ENCODE measurements at places on chromosomes 11 and 22.

DNA sequence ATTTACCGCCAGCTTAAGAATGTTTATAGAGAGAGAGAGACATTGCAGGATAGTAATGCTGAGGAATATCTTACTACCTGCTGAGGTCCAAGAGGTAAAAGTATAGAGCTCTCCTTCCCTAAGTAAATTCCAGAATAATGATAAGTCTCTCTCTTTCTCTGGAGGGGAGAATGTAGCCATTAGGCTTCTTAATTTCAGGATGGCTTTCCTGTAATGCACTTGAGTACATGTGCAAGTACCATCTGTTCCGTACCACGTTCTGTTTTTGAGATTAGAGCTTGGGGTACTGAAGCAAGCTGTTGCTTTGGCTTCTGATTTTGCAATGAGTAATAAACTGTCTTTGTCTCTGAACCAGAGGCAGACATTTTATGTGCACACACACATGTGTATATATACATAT, 1314.0 kb downstream of the JRKL start:
- DNase-seq: no peak

DNA sequence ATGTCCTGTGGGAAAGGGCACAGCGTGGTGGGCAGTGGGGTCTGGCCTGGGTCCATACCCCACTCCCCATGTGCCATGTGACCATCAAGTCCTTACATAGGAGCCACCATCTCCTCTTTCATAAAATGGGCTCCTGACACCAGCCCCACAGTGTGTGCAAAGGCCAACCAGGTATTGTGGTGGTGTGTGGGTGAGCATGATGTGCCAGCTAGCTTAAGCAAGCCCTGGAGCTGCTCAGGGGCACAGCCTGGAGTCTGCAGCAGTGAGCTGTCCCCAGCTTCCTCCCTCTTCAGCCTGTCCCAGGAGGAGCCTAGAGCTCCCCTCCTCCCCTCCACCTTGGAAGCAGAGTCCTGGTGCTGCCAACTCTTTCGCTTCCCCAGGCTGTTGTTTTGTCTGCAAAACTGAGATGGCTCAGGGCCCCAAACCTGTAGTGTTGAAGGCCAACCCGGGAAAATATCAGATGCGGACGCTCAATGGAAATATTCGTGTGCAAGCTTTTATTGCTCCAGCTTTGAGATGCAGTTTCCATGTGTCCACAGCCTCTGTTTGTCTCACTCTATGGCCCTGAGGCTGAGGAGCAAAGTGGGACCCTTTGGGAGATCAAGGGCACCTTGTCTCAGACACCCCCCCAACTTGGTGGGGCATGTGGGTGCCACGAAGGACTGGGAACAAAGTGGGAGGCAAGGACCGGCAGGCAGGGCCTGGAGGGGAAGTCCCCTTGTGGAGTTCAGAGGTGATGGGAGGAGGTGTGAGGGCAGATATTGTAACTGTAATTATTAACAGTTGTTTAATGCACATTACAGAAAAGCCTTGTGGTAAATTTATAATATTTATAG, 92.6 kb downstream of the CTTN start:
- DNase-seq: no peak

DNA sequence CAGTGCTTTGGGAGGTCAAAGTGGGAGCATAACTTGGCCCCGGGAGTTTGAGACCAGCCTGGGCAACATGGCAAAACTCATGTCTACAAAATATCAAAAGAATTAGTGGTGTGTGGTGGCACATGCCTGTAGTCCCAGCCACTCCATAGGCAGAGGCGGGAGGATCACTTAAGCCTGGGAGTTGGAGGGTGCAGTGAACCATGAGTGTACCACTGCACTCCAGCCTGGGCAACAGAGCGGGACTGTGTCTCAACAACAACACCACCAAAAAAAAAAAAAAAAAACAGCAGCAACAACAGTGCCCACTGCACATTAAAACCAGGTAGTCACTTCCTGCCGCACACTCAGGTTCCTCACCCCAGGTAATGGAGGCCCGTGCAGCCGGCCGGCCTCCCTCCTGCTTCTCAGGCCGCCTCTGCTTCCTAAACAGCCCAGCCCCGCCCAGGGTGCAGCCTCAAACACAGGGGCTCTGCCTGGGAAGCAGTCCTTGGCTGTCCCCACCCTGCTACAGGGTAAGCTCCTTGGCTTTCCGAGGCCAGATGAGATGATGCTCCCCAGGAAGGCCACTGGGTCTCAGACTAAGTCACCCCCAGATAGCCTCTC, 318.3 kb downstream of the SHANK2 start:
- DNase-seq: no peak

DNA sequence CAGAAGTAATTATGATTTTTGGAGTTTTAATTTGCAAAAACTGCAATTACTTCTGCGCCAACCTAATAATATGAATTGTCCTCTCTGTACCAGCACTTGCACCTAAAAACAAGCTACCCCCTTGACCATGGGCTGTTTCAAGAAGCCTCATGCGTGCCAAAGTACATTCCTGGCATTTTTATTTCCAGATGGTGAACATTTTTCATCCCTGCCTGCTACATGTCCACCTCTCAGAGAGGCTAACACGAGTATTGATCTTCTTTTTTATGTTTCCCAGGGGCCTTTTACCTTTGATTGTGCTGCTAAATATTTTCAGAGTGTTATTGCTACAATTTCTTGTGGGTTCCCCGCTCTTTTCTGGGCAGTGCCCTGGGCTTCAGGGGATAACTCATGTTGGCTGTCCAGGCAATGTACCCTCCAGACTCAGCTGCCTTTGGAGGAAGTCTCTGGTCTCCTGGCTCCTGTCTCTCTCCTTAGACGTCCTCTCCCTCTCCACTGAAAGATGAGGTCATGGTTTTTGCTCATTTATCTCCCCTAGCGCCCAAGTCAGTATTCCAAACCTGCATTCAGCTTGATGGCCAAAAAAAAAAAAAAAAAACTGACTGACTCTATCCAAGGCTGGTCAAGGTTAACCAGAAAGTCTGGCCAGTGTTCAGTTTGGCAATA, 86.2 kb upstream of the ASPHD2 start:
- DNase-seq: no peak

DNA sequence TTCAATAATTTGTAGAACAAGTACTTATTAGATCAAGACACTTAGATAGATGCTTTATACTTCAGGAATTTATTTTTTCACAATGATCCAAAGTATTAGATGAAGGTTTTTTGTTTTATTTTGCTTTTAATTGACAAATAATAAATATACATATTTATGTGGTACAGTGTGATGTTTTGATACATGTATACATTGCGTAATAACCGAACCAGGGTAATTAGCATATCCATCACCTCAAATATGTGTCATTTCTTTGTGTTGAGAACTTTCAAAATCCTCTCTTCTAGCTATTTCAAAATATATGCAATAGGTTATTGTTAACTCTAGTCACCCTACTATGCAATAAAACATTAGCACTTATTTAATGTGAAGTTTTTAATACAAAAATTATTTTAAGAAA, 21.4 kb downstream of the TRIM5 start:
- DNase-seq: no peak

- no peak for DNase-seq
Observed at GRCh38 chr11:74608431-74608830, 16.0 kb downstream of the POLD3 start.

DNA sequence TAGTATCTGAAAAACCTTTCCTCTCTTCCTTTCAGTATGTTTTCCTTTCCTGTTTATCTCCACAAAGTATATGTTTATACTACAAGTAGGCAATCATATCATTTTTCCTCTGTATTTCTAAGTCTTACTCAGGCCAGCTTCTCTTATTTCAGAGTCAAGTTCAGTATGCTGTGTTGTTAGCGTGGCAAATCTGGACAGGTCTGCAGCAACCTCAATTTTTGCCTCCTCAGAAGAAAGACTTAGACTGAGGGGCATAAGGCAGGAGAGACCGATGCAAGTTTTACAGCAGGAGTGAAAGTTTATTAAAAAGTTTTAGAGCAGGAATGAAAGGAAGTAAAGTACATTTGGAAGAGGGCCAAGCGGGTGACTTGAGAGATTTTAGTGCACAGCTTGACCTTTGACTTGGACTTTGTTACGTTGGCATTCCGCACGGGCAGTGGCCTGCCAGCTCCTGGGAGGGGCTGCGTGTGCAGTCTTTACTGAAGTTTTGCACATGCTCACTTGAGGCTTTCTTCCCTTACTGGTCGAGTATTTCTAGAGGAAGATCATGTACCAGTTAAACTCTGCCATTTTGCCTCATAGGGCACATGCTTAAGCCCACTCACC, 343.2 kb downstream of the NTM start:
- DNase-seq: no peak

- no peak for DNase-seq
Observed at GRCh38 chr11:17649261-17649660, 70.1 kb upstream of the MYOD1 start.

GRCh38 chr11:2653198-2653551, 46.6 kb downstream of the KCNQ1OT1 start:
- no peak for DNase-seq

GRCh38 chr11:21736404-21736803, 456.5 kb upstream of the ANO5 start:
- no peak for DNase-seq

DNA sequence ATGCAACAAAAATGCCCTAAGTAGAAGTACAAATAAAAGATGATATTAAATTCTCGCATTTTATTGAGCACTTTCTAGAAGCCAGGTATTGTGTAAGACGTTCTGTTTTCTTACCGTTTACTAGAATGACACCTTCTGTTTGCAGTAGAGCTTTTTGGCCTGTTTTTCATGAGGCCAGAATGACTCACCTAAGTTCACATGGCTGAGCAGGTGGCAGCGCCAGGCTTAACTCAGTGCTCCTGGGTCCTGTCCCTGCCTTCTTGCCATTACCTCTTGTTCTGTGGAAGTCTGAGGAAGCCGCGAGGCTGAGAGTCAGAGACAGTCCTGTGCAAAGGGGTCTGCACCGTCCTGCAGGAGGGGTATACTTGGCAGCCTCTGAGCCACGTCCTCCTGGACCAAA, 113.8 kb downstream of the ATXN10 start:
- no peak for DNase-seq

GRCh38 chr11:105942921-105943320, 79.1 kb downstream of the MSANTD4 start:
- no peak for DNase-seq

DNA sequence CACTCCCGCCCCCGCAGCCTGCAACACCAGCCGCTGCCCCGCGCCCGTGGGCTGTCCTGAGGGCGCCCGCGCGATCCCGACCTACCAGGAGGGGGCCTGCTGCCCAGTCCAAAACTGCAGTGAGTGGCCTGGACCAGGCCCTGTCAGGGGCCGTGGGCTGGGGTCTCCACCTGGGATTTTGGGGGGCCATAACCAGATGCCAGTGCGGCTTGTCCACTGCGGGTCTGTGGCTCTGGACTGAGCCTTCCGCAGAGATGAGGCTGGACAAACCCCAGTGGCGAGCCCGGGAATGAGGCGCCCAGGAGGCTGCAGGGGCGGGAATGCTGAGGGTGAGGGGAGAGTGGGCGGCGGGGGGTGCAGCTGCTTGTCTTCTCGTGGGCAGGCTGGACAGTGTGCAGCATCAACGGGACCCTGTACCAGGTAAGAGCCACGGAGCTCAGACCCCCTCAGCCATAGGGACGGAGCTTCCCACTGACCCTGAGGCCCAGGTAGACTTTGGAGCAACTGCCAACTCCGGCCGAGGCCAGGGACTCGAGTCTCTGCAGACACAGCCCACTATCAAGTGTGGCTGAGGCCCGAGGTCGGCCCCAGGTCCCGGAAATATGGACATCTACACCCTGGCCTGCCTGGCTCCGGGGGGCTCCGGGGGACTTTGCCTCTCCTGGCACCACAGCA, 24.8 kb upstream of the MUC5B start:
- DNase-seq: no peak

DNA sequence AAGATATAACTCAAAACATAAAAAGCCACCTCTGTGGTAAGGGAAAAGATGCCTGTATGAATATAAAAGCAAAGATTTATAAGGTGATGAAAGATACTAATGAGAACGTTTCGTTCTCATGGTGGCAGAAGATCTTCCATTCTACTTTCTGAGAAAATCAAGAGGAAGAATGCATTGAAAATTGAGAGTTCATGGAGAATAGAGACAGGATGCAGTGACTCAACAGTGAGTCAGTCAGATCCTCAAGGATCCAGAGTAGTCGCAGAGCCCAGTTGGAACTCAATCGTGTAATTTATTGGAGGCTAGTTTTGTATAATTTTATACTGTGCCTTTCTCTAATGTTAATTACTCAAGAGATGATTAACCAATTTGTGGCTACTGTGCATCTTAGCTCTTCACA, 73.3 kb downstream of the ENTHD1 start:
- DNase-seq: no peak

DNA sequence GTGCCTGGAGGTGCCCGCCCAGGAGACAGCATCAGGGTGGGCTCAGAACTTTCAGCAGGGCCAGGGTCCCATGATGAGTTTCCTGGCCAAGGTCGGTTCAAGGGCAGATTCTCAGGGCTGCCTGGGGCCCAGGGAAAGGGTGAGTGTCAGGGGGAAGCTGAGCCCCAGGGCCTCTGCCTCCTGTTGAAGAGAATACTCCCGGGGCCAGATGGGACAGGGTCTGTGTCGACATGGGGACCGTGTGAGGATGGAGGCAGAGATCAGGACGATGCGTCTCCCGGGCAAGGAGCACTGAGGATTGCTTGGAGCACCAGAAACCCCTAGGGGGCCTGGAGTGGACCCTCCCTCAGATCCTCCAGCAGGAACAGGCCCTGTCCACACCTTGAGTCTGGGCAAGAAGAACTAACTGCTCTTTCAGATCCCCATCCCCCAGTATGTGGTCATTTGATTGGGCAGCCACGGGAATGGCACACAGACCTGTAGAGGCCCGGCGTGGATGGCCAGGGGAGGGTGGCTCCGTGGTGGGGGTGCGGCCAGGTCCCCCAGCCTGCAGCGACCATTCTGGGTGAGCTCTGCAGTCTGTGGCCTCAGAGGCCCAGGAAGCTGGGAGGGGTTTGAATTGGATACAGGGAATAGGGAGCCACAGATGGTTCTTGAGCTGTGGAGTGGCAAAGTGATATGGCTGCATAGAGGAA, 1078.7 kb downstream of the BRD1 start:
- no peak for DNase-seq

GRCh38 chr11:1059759-1060158, 14.9 kb upstream of the MUC2 start:
- DNase-seq: no peak

DNA sequence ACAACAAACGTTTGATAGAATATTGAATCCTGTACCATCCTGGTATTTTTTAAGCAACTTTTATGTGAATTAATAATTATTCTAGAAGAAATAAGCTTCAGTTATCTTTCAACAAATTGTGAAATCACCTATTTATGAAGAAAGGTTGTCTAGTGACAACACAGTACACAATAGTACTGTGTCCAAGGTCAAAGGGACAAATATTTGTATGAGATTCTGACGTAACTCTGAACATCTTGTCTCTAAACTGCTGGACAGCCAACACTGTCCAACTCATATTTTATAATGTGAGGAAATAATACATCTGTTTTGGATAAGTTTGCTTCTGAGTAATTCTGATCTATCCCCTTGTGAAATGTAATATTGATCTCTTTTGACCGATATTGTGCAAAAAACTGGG, 18.9 kb downstream of the CASP5 start:
- DNase-seq: no peak

- no peak for DNase-seq
Observed at GRCh38 chr11:2731130-2732125, 31.6 kb upstream of the KCNQ1OT1 start.
